Activated CD4-positive, alpha-beta T cell treated with anti-CD3 and anti-CD28 coated beads, Interleukin-2, amount 50 U/mL, for 1 hour (primary cell): ENCODE measurements at places on chromosomes 2 and 18.

- DNase-seq = no peak
Measured at GRCh38 chr18:3422905-3423304, 27.1 kb upstream of the TGIF1 start.

DNA sequence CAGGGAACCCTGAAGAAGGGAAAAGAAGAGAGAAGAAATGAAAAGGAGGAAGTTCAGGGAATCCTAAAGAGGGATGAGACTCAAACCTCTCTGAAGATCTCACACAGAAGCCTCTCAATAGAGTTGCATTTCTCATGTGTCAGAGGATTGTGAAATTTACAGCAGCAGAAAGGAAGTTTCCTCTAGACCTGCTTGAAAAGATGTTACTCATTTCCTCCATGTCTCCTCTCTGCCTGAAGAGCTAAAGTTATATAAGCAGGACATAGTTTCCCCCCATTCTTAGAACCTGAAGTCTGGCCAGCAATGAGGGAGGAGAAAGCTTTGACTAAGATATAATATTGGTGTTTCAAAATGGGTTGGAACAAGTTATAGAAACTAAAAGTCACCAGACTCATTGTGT is 1155.6 kb downstream of the LRP1B start:
- no peak for DNase-seq

GRCh38 chr2:85288244-85288725 is 39.5 kb downstream of the TGOLN2 start:
- DNase-seq = no peak

DNA sequence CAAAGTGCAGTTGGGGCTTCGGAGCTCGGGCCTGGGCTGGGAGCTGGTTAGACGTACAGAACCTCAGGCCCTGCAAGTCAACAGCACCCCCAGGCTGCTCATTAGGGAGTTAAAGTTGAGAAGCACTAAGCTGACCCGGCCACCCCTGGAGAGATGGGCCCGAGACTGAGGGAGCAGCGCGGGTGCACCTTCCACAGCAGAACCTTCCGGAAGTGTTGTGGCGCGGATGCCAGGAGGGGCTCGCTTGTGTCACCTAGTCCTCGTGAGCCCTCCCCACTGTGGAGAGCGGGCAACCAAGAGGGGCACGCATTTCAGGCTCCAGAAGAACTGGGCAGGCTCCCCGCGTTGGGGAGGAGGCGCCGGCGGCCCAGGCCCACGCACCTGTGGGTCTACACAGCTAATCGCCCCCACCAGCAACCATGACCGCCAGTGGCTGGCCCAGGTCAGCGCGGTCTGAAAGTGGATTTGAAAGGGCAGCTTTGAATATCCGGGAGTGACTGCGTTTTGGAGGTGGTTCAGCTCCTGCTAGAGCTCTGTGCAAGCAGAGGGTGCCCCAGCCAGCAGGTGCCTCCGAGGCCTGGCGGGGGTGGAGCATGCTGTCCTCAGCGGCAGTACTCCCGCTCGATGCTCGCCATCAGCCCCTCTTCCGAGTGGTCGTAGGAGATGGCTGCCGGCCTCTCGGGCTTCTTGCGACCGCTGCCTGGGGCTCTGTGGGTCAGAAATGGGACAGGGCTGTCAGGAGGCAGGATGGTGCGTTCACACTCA is 15.1 kb downstream of the KLF11 start:
- no peak for DNase-seq

DNA sequence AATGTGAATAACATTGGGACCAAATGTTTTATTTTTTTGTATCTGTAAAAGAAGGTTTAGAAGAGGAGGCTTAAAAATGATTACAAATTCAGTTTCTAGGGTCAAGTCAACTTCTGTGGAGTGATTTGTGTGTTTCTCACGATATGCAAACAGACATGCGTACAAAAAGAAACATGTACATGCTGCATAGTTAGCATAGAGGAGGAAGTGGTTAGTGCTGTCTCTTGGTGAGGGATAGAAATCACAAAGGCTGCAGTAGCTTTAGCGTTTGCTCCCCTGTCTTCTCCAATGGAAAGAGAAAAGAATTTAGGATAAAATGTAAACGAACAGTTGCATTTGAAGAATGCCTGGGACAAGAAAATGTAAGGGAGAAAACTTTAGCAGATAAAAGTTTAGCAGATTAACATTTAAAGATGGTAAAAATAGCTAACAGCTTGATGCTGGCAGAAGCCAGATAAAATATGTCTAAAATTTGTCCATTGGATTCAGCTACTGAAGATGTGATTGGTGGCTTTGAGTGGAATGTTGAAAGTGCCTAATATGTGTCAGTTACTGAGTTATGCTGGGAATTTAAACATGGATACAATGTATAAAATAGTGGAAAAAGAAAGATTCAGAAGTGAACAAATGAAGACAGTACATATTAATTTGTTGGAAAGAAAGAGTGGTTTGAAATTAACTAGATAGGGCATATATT is 44.9 kb downstream of the MALT1 start:
- no peak for DNase-seq

GRCh38 chr2:46574457-46575355 is 95.3 kb downstream of the TMEM247 start:
- no peak for DNase-seq

DNA sequence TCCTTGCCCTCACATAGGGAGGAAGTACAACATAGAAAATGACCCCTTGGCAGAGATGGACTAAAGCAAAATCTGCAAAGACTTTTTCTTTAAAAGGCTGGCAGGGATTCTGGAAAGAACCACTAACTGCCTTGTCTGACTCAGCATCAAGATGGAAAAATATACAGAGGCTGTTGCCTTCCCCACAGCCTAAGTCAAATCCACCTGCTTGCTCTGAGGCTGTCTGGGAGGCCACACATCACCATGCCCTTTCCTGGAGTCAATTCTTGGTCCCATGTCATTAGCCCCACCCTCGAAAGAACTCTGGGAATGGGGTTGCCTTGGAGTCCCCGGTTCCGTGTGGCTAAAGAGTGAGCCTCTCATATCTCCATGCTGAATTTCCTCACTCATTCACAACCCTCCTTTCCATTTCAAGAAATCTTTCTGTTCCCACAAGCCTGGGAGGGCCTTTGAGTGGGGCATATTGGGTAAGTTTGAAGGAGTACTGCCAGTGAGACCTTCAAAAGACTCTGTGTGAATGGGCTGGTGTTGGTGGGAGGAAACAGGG is 39.4 kb downstream of the BMP10 start:
- no peak for DNase-seq

- DNase-seq = no peak
Measured at GRCh38 chr2:217147818-217148217, 288.0 kb upstream of the TNP1 start.

DNA sequence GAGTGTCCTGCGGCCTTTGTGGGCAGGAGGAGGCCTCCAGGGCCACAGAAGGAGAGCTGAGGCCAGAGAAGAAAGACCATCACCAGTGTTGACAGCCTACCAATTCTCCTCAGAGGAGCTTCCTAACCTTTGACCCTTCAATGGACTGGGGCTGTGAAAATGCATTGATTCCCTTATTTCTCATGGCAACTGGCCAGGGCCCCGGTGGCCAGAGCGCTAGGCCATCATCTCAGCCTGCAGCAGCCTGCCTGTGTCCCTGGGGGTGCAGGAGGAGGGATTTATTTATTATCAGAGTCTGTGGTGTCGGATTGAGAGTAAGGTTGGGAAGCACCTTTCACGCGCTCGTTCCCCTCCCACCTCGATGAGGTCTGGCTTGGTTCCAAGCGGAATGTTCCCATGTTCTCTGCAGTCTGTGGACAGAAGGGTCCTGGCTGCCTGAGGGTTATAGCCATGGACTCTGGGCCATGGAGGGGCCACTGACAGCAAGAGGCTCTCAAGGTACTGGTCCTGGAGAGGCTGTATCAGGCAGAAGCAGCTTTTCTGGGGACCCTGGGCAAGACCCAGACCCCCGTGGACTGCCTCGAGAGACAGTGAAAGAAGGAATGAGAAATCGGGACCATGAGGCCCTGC is 53.8 kb downstream of the CYP27C1 start:
- no peak for DNase-seq

DNA sequence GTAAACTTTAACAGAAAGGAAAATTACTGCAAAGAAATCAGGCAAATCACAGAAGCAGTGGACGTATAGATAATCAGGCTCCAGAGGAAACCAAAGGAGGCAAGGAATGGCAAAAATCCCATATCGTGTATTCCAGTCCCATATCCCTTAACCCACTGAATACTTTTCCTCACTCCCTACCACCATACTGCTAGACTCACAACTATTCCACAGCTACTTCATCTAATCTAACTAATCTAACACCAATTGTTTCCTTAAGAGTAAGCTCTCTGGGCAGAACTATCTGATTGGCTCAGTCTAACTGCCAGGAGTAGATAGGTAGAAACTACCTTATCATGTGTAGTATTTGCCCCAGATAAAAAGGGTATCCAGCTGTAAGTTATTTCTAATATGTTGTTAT is 16.3 kb downstream of the WDPCP start:
- no peak for DNase-seq

- no peak for DNase-seq
Measured at GRCh38 chr2:41933046-41933420, 114.8 kb upstream of the PKDCC start.

DNA sequence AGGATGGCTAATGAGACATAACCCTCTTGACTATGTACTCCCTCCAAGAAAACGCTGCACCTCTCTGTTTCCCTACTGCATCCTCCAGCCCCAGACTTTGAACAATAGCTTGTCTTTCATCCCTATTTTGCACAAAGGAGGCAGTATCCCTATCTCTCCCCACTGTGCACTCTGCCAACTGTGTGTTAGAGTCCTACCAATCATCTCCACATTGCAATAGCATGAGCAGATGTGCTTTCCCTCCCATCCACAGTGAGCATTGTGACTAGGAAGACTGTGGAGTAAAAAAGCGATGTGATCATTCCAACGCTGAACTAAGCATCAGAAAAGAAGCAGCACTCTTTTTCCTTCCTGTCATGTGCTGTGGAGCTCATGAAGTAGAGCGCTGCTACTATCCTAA is 206.3 kb upstream of the GULP1 start:
- no peak for DNase-seq

GRCh38 chr18:44743631-44744030 is 62.9 kb downstream of the SETBP1 start:
- DNase-seq = no peak

- DNase-seq = no peak
Measured at GRCh38 chr2:121825003-121825950, 69.8 kb downstream of the TSN start.

- no peak for DNase-seq
Measured at GRCh38 chr2:219182331-219183150, 4.5 kb downstream of the RETREG2 start.

GRCh38 chr2:132627536-132627935 is 42.5 kb downstream of the LYPD1 start:
- DNase-seq = no peak

DNA sequence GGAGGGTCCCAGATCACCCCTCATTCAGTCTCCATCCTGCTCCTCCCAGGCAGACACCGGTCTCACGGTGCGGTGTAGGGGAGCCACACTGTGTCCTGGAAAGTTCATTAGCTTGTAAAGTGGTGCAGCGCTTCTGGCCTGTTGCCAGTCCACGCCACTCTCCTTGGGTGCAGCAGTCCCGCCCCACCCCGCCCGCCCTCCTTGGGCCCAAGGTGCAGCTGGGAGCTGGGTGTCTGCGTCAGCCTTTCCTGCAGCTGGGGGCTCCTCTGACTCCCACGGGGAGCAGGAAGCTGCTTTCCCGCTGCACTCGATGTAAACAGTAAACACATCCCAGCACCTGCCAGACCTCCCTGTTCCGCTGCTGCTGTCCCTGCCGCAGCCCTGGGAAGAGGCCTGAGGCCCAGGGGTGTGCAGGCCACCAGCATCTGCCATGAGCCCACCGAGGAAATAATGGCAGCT is 53.8 kb upstream of the ASB18 start:
- no peak for DNase-seq

DNA sequence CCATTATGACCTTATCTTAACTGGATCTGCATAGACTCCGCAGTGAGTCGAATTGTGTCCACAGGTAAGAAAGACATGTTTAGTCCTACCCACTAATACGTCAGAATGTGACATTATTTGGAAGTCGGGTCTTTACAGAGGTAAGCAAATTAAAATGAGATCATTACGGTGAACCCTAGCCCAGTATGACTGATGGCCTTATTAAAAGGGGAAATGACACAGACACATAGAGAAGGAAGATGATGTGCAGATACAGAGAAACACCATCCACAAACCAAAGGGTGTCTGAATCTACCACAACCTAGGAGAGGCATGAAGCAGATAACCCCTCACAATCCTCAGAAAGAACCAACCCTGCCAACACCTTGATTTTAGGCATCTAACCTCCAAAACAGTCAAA is 135.6 kb downstream of the GALNT1 start:
- DNase-seq = no peak

DNA sequence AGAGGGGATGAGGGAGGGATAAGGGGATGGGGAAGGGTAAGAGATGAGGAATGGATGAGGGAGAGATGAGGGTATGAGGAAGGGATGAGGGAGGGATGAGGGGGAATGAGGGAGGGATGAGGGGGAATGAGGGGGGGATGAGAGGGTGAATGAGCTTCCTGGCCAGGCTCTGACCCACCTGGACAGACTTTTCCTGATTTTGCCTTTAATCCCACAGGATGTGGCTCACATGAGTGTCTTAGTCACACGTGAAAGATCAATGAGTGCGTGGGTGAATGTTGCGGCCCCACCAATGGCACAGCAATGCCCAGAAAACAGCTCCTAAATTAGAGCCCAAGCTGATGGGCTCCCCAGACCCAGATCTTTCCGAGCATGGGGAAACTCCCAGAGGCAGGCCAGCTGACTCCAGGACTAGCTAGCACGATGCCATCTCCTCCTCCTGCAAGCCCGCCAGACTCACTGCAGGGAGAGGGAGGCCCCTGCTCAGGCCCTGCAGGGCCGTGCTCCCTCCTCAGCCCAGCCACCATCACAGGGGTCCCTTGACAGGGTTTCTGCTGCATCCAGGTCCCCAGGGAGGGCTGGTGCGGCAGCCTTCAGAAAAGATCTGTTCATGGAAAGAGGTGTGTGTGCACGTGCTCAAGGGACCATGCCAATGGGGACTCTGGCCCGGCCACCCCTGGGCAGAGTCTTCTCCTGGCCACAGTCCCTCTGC is 41.4 kb downstream of the AQP12A start:
- no peak for DNase-seq

GRCh38 chr2:122831649-122832048 is 1076.2 kb downstream of the TSN start:
- no peak for DNase-seq

GRCh38 chr2:235270291-235270690 is 223.6 kb upstream of the AGAP1 start:
- no peak for DNase-seq

- no peak for DNase-seq
Measured at GRCh38 chr2:235954281-235954680, 213.9 kb downstream of the GBX2 start.

- DNase-seq = no peak
Measured at GRCh38 chr18:24386681-24387080, 10.9 kb downstream of the OSBPL1A start.

DNA sequence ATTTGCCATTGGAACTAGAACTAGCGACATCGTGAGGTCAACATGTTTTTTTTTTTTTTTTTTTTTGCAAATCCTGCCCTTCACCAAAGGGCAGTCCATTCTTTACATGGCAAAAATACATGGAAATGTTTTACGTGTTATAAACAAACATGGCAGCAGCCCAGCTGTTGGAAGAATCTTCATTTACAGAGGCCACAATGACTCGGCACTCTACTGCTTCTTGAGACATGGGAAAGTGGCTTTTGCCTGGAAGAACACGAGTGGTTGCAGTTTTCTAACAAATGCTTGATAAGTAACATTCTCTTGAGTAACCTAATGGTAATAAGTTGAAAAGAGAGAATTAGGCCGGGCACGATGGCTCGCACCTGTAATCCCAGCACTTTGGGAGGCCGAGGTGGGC is 22.8 kb upstream of the POLR1B start:
- DNase-seq = no peak
